ENCODE measurements at places on chromosomes 3 and 15. TPM values are rescaled to one million over a fixed set of nuclear protein-coding genes. Genes with fewer than 3 reads are reported as not detected.

ADGRG7 gene
- not detected for total RNA-seq

SNURF gene
- total RNA-seq: 18.7 TPM

COL6A5 gene
- total RNA-seq: not detected

TUBGCP5 gene
- 21.3 TPM for total RNA-seq

P2RY13 gene
- 0.18 TPM for total RNA-seq

REC114 gene
- total RNA-seq: not detected

PRR20G gene
- 0.62 TPM for total RNA-seq

ALS2CL gene
- 0.49 TPM for total RNA-seq

TMCO5A gene
- 0.38 TPM for total RNA-seq

KNL1 gene
- 1.0 TPM for total RNA-seq

SNTN gene
- total RNA-seq: 0.38 TPM

C3orf49 gene
- total RNA-seq: 0.23 TPM

ASB14 gene
- total RNA-seq: 0.65 TPM

LRRC2 gene
- total RNA-seq: 0.05 TPM

- no peak for ATAC-seq
Measured at GRCh38 chr3:67288466-67289106, 290.5 kb downstream of the KBTBD8 start.

DNA sequence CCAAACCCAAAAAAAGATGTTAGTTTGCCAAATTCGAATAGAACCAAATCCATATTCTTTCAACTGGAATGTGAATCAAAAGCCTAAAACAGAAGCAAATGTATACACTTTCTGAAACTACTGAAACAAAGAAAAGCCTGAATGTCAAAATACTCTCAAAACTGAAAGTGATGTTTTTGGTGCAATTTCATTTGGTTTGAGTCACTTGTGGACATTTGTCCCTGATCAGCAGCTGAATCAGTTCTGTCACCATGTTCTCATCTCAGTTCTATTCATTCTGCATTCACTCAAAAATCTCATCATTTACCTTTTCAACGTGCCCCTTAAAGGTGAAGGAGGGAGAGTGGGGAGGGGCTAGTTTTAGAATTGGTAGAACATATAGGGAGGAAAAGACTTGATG lies 266.8 kb downstream of the ABHD5 start:
- ATAC-seq: no peak

GRCh38 chr3:81395739-81396513 lies 365.5 kb downstream of the GBE1 start:
- ATAC-seq: no peak

GRCh38 chr3:45273681-45274515 lies 47.8 kb upstream of the TMEM158 start:
- peak; percentile 94 for ATAC-seq

- no peak for ATAC-seq
Measured at GRCh38 chr3:127902486-127902885, 12.5 kb upstream of the KBTBD12 start.

GRCh38 chr3:39569095-39569494 lies 101.6 kb downstream of the MOBP start:
- ATAC-seq: no peak

DNA sequence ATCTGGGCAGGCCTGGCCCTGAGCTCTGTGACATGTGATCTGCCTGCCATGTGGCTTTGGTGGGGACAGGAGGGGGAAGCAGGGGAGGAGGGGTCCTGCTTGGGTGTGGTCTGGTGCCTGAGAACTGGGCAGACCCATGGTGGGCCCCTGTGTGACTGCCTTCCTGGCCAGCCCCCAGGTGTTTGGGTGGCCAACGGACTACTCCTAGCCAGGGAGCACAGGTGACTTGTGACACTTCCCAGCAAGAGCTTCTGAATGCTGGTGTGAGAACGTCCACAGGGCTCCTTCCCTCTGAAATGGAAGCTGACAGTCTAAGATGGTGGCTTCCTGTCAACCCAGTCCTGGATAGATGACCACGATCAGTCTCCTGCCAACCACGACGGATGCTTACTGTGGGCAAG lies 136.1 kb upstream of the MEF2A start:
- ATAC-seq: no peak

DNA sequence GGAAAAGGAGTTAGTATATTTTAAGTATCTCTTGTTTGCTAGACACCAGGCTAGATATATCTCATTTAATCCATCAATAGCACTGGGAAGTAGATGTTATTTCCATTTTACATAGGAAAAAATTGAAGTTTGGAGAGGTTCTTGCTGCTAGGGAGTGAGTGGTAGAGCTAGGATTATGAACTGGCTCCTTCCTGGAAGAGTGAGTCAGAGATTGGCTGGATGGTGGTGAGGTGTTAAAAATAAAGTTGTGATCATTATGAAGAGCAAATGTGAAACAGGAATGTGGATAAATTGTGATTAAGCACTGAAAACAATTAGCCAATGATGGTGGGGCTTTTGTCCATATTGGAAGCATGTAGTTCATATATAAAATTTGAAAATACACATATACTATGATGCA lies 234.2 kb downstream of the WNT5A start:
- ATAC-seq: no peak

- no peak for ATAC-seq
Measured at GRCh38 chr3:172799246-172799645, 48.7 kb downstream of the ECT2 start.

GRCh38 chr15:90902040-90902839 lies 862 bp upstream of the MAN2A2 start:
- ATAC-seq: peak; percentile 87

- ATAC-seq: no peak
Measured at GRCh38 chr3:138206196-138206595, 19.1 kb downstream of the ARMC8 start.

GRCh38 chr3:73094129-73094528 lies 32.7 kb downstream of the EBLN2 start:
- no peak for ATAC-seq

GRCh38 chr15:94253742-94254141 lies 22.4 kb downstream of the MCTP2 start:
- no peak for ATAC-seq

DNA sequence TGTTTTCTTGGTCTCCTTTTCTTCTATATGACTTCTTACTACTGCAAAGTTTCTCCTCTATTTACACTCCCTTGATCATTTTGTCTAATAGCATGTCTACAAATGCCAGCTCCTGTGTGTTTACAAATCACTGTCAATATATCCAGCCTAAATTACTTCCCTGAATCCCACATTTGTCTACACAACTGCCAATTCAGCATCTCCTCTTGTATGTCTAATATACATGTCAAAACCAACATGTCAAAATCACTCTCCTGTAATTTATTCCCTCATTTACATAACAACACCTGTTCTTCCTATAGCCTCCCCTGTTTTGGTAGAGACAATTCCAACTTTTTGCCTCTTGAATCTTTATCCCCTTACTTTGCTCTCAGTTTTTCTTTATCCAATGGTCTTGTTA lies 359.3 kb downstream of the PLOD2 start:
- ATAC-seq: no peak

- ATAC-seq: no peak
Measured at GRCh38 chr3:112770032-112770626, 76.5 kb downstream of the CD200R1L start.

GRCh38 chr15:81968691-81969090 lies 77.1 kb downstream of the MEX3B start:
- ATAC-seq: no peak

GRCh38 chr3:143538577-143538981 lies 309.7 kb downstream of the SLC9A9 start:
- peak; percentile 85 for ATAC-seq

DNA sequence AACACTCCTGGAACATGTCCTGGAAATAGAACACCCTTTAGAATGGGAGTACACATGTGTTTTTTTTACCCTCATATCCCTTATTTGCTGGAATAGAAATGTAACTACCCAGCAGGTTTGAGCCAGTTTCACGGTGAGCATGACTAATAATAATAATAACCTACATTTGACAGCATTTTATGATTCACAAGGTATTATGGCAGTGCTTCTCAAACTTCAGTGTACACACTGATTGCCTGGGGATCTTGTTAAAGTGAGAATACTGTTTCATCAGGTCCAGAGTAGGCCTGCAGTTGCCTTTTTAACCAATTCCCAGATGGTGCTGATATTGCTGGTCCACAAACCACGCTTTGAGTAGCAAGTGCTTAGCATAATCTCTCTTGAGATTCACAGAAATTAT lies 63.9 kb downstream of the NFKBIZ start:
- ATAC-seq: no peak

DNA sequence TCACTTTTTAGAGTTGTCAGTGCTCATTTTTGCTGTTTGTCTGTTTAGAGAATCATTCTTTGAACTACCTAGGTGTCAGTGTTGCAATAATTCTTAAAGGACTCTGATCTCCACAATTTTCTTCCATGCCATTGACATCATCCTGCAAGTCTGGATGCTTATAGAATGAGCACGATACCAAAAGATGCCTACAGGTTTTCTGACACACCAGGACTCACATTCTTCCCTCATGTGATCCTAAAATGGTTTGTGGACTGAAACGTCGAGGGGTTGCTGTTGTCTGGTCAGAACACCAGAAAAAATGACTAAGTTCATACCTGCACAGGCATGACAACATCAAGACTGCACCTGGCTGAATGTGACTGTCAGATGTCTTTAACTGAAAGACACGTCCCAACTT lies 95.9 kb downstream of the SEMA5B start:
- ATAC-seq: no peak

GRCh38 chr3:58899953-58900298 lies 149.9 kb downstream of the CFAP20DC start:
- ATAC-seq: no peak

- ATAC-seq: no peak
Measured at GRCh38 chr3:111885578-111885977, 26.5 kb downstream of the PHLDB2 start.

DNA sequence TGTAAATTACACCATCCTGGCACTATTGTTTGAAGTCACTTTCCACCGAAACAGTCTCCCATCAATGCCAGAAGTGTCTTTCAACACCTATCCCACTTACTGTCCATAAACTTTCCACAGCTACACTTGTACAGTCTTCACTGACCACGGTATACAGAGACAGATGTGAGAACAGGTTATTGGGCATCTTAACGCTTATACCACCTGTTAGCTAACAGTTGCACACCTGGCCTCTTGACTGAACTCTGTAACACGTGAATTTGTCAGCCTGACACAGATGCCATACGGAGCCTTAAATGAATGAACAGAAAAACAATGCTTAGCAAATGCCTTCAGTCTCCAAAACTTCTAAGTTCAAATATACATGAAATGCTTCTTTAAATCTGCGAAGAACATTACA lies 440.5 kb downstream of the SHQ1 start:
- no peak for ATAC-seq

DNA sequence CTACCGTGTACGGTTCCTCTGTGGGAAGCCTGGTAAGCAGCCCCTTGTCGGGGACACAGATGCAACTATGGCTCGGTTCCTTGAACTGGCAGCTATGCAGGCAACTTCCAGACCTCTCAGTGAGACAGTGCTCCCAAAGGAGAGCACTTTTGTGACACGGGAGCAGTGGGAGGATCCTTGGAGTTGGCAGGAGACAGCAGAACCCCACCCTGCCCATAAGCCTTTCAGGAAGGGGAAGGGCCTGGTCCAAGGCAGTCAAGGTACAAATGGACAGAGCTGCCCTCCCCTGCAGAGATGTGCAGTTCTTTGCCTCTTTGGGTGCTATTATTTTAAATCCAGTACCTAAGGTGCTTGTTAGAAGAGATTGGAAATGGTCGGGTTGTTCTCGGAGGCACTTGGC lies 94.5 kb downstream of the MESD start:
- no peak for ATAC-seq

- ATAC-seq: no peak
Measured at GRCh38 chr3:139480585-139480984, 4.3 kb upstream of the RBP2 start.

DNA sequence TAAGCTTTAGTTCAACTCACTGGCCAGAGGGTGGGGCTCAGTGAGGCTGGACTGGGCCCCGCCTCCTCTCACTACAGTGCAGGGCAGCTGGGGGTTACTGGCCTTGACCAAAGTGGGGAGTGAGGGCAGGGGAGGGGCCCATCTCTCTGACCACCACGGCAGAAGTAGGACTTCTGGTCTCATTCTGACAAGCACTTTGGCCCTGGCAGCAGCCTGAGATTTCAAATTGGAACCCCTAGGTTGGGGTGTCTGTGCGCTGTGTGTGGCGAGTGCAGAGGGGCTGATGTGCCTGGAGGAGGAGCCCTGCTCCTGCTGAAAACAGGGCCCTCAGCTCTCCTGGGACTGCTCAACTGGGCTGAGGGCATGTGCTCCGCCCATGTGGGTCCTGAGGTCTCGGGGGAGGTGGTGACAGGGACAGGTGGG lies 60.3 kb upstream of the RPL32 start:
- peak; percentile 62 for ATAC-seq

DNA sequence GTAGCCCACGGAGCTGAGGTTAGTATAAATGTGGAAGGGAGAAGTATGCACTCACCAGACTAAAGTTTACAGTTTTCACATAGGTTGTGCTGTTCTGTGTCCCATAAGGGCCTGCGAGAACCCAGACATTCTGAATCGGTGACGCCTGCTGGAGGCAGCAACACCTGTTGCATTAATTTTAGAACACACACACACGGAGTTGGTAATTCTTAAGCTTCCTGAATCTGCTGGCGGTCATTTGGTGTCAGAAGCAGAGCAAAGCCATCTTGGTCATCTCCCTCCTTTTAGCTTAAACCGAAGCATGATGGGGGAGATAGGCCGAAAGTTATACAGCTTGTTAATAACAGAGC lies 41.1 kb upstream of the AP3B2 start:
- peak; percentile 0 for ATAC-seq

GRCh38 chr3:26202169-26202568 lies 412.3 kb downstream of the OXSM start:
- no peak for ATAC-seq

GRCh38 chr15:80309769-80310384 lies 57.9 kb upstream of the CTXND1 start:
- ATAC-seq: peak; percentile 64

GRCh38 chr3:44885618-44886017 lies 11.2 kb downstream of the TGM4 start:
- ATAC-seq: peak; percentile 69

GRCh38 chr3:157573281-157573680 lies 70.1 kb upstream of the VEPH1 start:
- ATAC-seq: no peak

- ATAC-seq: no peak
Measured at GRCh38 chr3:196141052-196141865, 59.4 kb upstream of the TFRC start.

GRCh38 chr15:70632491-70633102 lies 130.8 kb downstream of the UACA start:
- ATAC-seq: no peak

GRCh38 chr3:134846911-134847317 lies 51.9 kb downstream of the EPHB1 start:
- peak; percentile 93 for ATAC-seq

- ATAC-seq: peak; percentile 28
Measured at GRCh38 chr15:65376767-65377104, 1.1 kb downstream of the IGDCC3 start.

- ATAC-seq: no peak
Measured at GRCh38 chr3:88596451-88596850, 446.7 kb downstream of the C3orf38 start.
